Activated gamma-delta T cell treated with Interleukin-2 at 50 U/mL for 16 hours (primary cell): ENCODE measurements at places on chromosomes 11 and 22.

DNA sequence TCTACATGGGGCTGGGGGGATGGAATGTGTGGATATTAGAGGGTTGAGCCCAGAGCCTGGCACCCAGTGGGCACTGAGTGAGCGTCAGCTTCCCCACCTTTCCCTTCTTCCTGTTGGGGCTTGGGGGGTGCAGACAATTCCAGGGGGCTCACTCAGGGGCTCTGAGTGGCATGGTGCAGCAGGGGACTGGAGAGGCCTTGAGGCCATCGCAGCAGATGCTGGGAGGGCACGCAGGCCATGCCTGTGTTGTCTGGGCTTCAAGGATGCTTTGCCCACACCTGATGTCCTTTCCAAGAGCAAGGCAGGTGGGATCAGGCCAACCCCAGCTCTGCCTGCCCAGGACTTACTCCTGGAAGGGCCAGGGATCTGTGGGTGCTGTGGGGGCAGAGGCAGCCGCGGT lies 11.2 kb upstream of the TTLL12 start:
- no peak for DNase-seq

DNA sequence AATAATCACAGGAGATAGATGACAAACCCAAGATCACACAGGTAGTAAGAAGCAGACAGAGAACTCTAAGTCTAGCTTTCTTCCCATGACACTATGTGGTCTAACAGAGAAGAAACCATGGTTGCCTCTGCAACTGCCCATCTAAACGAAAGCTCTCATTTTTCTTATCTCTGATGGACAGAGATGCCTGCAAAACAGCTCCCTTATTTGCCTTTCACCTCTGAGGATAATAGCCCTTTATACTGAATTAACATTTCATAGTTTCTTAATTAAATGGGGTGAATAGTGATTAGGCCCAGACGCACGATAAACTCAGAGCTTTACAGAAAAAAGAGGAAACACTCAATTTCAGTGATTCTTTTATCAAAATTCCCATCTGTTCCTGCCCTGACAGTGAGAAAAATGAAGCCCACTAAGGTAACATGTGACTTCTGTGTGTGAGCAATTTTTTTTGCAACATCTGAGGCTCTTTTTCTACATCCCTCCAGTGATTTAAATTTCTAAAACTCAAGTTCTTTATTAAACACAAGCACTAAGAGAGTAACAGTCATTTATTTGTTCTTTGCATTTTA lies 24.6 kb downstream of the OR2AG2 start:
- no peak for DNase-seq

GRCh38 chr22:29750559-29751538 lies 16.0 kb downstream of the ZMAT5 start:
- DNase-seq: no peak

- DNase-seq: no peak
These were observed 303.0 kb downstream of the ST3GAL4 start for GRCh38 chr11:126658306-126659056.
